ENCODE measurements at places on chromosomes 4 and X. TPM values are rescaled to one million over a fixed set of nuclear protein-coding genes. Genes with fewer than 3 reads are reported as not detected.
A peak's percentile ranks its signal among the peaks of the same experiment; 100 is the strongest.

The TCEAL5 gene
- not detected for total RNA-seq

The SRPX gene
- total RNA-seq = 1.8 TPM

The POU3F4 gene
- 0.53 TPM for total RNA-seq

The N4BP2 gene
- total RNA-seq = 50.5 TPM

The SULT1B1 gene
- total RNA-seq = 0.46 TPM

The SOX3 gene
- total RNA-seq = 21.7 TPM

The TXK gene
- 3.0 TPM for total RNA-seq

The SRPX2 gene
- total RNA-seq = 0.38 TPM

The SMIM31 gene
- total RNA-seq = not detected

The SPANXA1 gene
- total RNA-seq = not detected

The MAGEA9B gene
- not detected for total RNA-seq

The GPRIN3 gene
- total RNA-seq = 16.0 TPM

The CPLX1 gene
- 1.4 TPM for total RNA-seq

The METTL14 gene
- 56.8 TPM for total RNA-seq

The TEX13A gene
- not detected for total RNA-seq

The MORF4L2 gene
- 479 TPM for total RNA-seq

GRCh38 chrX:104183685-104184084 is 17.4 kb downstream of the FAM199X start:
- DNase-seq = no peak

DNA sequence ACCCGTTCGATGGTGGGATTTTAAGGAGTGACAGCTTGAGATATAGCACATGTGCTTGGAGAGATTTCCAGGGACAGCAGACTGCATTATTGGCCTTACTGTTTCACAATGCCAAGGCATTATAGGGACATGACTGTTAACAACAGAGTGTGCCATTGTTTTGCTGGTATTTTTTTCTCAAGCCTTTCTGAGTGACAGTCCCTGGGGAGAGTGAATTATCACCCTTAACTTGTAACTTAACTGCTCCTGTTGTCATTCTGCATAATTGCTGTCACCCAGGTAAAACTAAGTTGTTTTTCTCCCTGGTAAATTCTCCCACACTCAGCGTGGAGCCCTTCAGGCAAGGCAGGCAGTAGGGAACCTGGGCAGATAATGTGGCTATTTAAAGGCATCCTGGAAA is 989.2 kb upstream of the LCORL start:
- no peak for DNase-seq

DNA sequence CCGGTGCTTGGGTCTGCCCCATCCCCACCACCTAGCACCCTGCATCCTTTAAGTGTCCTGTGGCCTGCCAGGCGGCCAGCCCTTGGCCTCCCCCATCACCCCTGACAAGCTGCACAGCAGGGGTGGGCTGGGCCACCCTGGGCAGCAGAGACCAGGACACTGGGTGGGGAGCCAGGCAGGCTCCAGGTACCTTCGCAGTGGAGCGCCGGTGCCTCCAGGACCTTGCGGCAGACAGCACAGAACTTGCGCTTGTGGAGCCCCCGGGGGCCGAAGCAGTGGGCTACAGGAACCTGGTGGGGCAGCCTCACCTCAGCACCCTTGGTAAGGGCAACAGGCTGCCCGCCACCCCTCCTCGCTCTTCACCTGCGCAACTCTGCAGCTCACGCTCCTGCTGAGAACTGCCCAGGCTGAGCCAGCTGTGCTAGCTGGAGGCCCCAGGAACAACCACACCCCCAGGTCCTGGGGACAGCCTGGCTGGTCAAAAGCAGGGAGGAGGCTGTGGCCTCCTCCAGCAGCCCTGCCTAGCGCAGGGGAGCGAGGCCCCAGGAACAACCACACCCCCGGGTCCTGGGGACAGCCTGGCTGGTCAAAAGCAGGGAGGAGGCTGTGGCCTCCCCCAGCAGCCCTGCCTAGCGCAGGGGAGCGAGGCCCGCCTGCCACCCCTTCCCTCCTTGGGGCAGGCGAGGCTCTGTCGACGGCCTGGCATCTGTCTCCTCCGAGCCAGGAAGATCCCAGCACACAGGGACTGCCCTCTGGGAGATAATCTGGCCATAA is 4.6 kb downstream of the DGKQ start:
- no peak for DNase-seq

GRCh38 chrX:2666491-2666890 is 24.6 kb upstream of the CD99 start:
- no peak for DNase-seq

DNA sequence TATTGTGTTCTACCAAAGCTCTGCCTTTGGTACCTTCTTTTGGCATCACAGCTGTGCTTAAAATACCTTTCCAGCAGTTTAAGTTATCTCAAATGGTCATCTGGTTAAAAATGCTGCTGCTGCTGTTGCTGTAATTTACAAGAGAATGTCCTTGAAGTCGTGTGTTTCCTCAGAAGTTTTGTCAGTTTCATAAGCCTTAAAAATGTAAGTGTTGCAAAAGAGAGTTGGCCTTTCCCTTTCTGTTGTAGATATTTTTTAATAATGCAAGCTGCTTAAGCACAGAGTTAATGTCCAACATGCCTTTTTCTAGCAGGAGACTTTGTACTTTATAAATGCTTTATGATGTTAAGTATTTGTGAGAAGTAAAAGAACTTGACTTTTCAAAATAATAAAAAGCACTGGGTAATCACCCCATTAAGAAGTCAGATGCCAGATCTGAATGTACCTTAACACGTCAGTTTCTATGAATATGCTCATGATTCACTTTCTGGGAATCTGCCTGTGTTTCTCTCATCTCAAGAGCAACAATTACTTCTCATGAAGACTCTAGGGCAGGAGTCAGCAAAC is 35.3 kb upstream of the TENM3 start:
- DNase-seq = no peak

DNA sequence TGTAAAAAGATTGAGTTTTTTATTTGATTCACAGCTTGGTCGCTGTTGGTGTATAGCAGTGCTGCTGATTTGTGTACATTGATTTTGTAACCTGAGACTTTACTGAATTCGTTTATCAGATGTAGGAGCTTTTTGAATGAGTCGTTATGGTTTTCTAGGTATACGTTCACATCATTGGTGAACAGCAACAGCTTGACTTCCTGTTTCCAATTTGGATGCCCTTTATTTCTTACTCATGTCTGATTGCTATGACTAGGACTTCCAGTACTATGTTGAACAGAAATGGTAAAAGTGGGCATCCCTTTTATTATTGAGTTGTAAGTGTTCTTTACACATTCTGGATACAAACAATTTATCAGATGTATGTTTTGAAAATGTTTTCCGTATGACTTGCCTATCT is 76.0 kb downstream of the ADGRG4 start:
- DNase-seq = no peak

- DNase-seq = no peak
These were observed 8.8 kb downstream of the DCLK2 start for GRCh38 chr4:150087006-150087405.

- DNase-seq = no peak
These were observed 83.9 kb downstream of the AFF1 start for GRCh38 chr4:87018753-87019152.

GRCh38 chr4:88734403-88734949 is 36.8 kb upstream of the NAP1L5 start:
- no peak for DNase-seq

- no peak for DNase-seq
These were observed 107.6 kb upstream of the FAM9B start for GRCh38 chrX:9141496-9141895.

- no peak for DNase-seq
These were observed 5.8 kb upstream of the CTSO start for GRCh38 chr4:155959417-155959816.

- no peak for DNase-seq
These were observed 67.1 kb downstream of the ATXN3L start for GRCh38 chrX:13252726-13253125.

DNA sequence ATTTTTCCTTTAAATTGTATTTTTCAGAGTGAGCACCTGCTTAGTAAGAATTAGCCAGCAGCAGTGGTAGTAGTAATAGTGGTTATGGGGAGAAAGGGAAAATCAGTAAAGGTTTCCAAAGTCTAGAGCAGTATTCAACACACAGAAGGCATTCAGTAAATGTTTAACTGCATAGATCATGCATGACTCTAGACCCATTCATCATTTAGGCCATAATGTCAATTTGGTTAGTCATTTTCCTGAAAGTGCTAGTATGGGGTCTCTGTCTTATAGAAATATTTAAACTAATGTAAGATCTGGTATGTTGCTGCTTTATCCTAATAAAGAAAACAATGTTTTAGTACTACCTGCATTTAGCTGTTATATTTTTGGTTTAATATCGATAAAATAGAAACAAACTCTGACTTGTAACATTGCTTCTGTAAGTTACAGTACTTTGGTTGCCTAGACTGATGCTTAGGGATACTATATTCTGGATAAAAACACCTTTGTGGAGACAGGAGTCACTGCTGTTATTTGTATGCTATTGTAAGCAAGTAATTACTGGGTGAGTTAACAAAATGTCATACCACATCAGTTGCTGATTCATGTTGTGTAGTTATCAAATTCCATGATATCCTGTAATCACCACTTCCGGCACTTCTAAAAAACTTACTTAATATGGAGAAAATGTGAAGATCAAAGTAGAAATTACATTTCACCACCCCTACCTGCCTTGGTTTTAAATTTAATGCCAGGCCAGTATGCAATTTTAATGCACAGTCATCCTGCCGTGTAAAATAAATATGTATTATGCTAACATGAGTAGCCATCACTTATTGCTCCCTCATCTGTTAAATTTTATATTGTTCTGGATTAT is 115.8 kb upstream of the BMPR1B start:
- no peak for DNase-seq

GRCh38 chr4:81682492-81682891 is 210.8 kb upstream of the RASGEF1B start:
- DNase-seq = no peak

GRCh38 chr4:47031011-47031678 is at the start of gene GABRB1:
Gene GABRB1, plus strand, starts transcription at chr4:47031567.
- peak; percentile 37 for DNase-seq

DNA sequence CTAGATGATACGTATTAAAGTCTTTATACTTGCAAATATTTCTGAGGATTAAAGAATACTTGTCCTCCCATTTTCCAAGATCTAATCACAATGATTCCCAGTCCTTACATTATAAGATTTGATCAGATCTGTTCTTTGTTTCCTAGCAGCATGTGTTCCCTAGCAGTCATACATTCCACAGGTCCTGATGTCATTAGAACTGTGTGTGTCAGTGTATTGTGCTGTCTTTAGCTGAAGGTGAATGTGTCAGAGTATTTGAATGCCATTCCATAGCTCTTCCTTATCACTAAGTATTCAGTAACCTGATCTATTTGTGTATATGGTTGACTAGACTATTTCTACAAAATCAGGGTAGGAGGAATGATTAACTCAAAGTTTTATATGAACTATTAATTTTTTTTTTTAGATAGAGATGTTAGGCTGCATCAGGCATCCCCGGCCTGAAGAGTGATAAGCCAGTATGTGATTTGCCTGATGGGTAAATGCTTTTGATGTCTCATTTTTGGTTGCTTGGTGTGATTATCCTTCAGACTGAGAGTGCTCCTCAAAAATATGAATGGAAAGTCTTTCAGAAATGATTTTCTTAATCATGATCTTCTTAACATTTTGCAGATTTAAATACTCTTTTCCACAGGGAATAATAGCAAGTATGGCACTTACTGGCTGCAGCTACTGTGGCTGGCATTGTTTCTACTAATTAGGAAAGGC is 4.4 kb downstream of the ADGRL3 start:
- no peak for DNase-seq

- DNase-seq = no peak
These were observed 178.6 kb downstream of the SLC7A11 start for GRCh38 chr4:138063581-138063980.

- no peak for DNase-seq
These were observed at the start of gene C4orf50 for GRCh38 chr4:6018331-6018730. Gene C4orf50, minus strand, starts transcription at chr4:6018431.

DNA sequence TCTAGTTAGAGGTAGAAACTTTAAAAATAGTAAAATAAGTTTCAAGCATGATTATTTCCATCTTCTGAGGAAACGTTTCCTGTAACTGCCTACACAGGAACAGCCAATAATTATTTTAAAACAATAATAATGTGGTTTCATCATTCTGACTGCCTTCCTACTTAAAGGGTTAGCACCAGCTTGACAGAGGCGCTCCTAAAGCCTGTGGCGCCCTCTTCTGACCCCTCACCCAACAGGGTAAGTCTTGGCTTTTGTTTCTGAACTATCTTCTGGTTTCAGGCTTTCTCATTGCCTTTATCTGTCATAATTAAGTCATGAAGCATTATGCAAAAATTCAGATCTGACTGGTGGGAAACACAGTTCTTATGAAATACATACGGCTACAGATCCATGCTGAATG is 96.7 kb downstream of the ITM2A start:
- no peak for DNase-seq

- DNase-seq = no peak
These were observed 112.4 kb downstream of the PTTG2 start for GRCh38 chr4:38072578-38072977.

- no peak for DNase-seq
These were observed 36.0 kb downstream of the P2RY8 start for GRCh38 chrX:1500701-1501624.

GRCh38 chr4:114077610-114078009 is 98.2 kb upstream of the ARSJ start:
- DNase-seq = no peak

DNA sequence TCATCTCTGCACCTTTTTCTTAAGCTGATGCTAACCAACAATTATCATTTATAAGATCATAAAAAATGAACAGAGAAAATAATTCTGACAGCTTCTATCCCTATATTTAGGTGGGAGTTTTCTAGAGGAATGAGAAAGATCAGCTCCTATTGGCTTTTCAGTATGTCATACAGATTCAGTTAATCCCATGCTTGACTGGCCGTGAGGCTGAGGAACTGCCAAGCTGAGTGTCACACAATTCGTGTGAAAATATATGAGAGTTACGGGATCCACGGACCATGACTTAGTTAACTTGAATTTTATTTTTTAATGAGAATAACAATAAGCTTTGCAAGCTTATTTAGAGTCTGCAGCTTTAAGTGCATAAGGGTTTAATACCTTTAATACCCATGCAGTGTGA is 37.5 kb downstream of the PHEX start:
- DNase-seq = no peak

DNA sequence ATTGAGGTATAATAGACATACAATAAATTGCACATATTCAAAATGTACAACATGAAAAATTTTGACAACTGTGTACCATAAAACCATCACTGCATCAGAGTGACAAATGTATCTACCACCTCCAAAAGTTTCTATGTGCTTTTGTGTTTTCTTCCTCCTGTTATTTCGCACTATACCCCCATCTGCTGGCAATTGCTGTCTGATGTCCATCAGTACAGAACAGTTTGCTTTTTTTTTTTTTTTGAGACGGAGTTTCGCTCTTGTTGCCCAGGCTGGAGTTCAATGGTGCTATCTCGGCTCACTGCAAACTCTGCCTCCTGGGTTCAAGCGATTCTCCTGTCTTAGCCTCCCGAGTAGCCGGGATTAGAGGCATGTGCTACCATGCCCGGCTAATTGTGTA is 154.3 kb upstream of the GIMD1 start:
- no peak for DNase-seq

GRCh38 chrX:138925330-138925729 is 213.8 kb upstream of the FGF13 start:
- DNase-seq = no peak

- DNase-seq = no peak
These were observed 703.5 kb upstream of the GRID2 start for GRCh38 chr4:91600301-91600700.
